ENCODE measurements at places on chromosomes 2 and 18. TPM values are rescaled to one million over a fixed set of nuclear protein-coding genes. Genes with fewer than 3 reads are reported as not detected.
A peak's percentile ranks its signal among the peaks of the same experiment; 100 is the strongest.

DNA sequence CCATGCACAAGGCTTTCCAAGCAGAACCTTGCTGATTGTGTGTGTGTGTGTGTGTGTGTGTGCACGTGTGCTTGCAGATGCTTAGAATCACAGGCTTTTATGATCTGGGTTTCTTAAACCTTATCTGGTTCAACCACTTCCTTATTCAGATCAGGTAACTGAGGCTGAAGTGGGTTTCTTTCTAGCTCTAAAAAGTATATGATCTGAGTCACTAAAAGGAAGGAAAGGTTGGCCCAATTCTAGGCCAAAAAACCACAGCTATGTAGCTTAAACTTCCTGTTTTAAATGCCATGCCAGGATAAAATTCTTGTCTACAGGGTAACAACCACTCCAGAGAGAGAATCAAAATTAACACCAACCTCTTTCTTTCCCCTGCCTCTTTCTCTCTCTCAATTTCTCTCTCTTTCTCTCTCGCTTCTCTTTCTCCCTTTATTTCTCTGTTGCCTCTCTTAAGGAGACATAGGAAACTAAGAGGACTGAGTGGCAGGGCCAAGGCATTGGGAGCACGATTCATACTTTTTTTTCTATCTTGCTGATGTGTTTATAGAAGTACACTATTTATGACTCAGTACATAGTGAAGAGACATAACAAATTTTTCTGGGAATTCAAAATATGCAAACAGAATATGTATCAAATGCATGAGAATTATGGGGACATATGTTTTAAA lies 140.3 kb downstream of the TRIB2 start:
- peaks cover 8% of the 10 kb centered on the region for H3K4me1 ChIP-seq
- no peaks in the 10 kb centered on the region for H3K27me3 ChIP-seq
- no peak overlapping the region for H3K4me3 ChIP-seq
- no peaks in the 10 kb centered on the region for H3K36me3 ChIP-seq
- no peak overlapping the region for H3K27ac ChIP-seq

GRCh38 chr2:27494284-27494943 lies 586 bp downstream of the FNDC4 start:
- peak overlapping the region; percentile 53 for H3K4me3 ChIP-seq
- peak overlapping the region; percentile 66 for H3K27ac ChIP-seq
- no peaks in the 10 kb centered on the region for H3K27me3 ChIP-seq
- H3K4me1 ChIP-seq, result peaks cover 4% of the 10 kb centered on the region
- no peaks in the 10 kb centered on the region for H3K36me3 ChIP-seq
- no peak for DNase-seq

DNA sequence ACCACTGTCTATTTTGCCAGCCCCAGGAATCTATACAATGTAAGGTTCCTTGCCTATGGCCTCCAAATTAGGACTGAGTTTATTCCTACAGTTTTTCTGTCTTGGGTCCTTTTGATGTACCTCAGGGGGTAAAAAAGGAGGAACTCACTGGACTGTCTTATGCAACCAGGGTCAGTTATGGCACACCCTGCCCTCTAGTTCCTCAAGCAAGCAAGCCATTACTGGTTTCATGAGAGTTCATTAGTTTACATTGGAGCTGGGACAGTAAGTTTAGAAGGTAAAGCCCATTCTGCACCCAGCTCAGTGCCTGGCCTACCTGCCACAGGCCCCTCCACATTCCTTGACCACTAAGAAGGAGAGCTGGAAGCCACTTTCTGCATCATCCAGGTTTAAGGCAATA lies 68.7 kb upstream of the WIPF1 start:
- H3K27ac ChIP-seq, result no peak overlapping the region
- H3K4me1 ChIP-seq, result peaks cover 34% of the 10 kb centered on the region
- no peak for DNase-seq
- no peaks in the 10 kb centered on the region for H3K27me3 ChIP-seq

GRCh38 chr2:171522788-171523087 lies 464 bp downstream of the CYBRD1 start:
- H3K4me1 ChIP-seq, result peaks cover 63% of the 10 kb centered on the region
- H3K4me3 ChIP-seq, result peak overlapping the region; percentile 82
- peak overlapping the region; percentile 93 for H3K27ac ChIP-seq
- H3K36me3 ChIP-seq, result no peaks in the 10 kb centered on the region
- H3K27me3 ChIP-seq, result no peaks in the 10 kb centered on the region

- no peaks in the 10 kb centered on the region for H3K4me1 ChIP-seq
- no peaks in the 10 kb centered on the region for H3K36me3 ChIP-seq
- no peaks in the 10 kb centered on the region for H3K27me3 ChIP-seq
- H3K4me3 ChIP-seq, result no peak overlapping the region
- DNase-seq, result no peak
Observed at GRCh38 chr2:185921048-185921756, 182.6 kb downstream of the FSIP2 start.

DNA sequence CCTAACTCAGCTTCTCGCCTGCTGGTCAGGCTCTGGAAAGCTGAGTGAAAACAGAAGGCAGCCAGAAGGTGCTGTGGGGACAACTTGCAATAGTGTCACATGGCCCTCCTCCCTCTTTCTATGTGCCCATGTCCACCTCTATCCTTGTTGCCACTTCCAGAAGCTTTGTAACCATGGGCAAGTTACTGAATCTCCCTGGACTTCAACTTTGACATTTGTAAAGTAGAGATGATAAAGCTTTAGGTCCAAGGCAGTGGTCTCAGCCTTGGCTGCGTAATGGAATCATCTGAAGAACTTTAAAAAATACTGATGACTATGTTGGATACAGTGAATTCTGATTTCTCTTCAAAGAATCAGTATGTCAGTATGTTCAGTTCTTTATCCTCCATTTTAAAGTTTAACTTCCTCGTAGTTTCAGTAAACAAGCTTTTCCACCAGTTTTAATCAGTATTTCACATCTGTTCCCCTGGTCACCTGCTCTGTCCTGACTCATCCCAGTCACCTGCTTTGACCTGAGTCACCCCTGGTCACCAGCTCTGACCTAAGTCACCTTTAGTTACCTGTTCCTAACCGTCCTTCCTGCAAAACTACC lies 245.2 kb upstream of the STON1 start:
- no peak for DNase-seq
- H3K27ac ChIP-seq, result no peak overlapping the region
- H3K4me1 ChIP-seq, result no peaks in the 10 kb centered on the region
- H3K36me3 ChIP-seq, result no peaks in the 10 kb centered on the region

GRCh38 chr18:70139138-70139537 lies 66.3 kb downstream of the RTTN start:
- DNase-seq, result no peak
- H3K4me3 ChIP-seq, result no peak overlapping the region
- H3K27me3 ChIP-seq, result no peaks in the 10 kb centered on the region
- no peaks in the 10 kb centered on the region for H3K4me1 ChIP-seq
- peaks cover 32% of the 10 kb centered on the region for H3K36me3 ChIP-seq

DNA sequence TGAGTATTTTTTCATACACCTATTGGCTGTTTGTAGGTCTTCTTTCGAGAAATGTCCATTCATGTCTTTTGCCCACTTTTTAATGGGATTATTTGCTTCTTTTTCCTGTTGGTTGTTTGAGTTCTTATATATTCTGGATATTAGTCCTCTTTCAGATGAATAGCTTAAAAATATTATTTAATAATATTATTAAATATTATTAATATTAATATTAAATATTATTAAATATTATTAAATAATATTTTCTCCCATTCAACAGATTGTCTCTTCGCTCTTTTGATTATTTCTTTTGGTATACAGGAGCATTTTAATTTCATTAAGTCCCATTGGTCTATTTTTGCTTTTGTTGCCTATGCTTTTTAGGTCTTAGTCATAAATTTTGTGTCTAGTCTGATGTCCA lies 361.9 kb downstream of the TSN start:
- H3K4me1 ChIP-seq, result no peaks in the 10 kb centered on the region
- no peak for DNase-seq
- H3K4me3 ChIP-seq, result no peak overlapping the region

DNA sequence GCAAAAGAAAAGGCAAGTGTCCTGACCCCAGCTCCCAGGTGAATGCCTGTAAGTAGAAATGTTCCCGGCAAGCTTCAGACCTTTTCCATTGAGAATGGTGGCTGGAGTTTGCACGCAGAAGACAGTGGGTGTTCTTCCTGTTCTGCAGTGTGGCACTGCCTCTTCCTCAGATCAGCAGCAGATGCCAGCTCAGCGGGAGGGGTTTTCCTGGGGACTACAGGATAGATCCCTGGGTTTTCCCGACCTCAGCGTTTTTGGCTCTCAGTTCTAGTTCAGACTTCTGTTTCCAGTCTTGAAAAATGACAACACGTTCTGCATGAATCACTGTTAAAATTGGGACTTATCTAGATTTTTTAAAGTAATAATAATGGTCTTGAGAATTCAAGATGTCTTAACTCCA lies 39.2 kb downstream of the GRHL1 start:
- no peaks in the 10 kb centered on the region for H3K36me3 ChIP-seq
- H3K4me3 ChIP-seq, result no peak overlapping the region
- peaks cover 42% of the 10 kb centered on the region for H3K4me1 ChIP-seq

ZNF521 gene
- 0.68 TPM for total RNA-seq
